ENCODE measurements at places on chromosomes 3 and 15.

GRCh38 chr3:191047930-191048329, 151.1 kb upstream of the OSTN start:
- DNase-seq = no peak

GRCh38 chr3:58011580-58011979, 3.4 kb downstream of the FLNB start:
- no peak for DNase-seq

GRCh38 chr3:127676921-127677351, 4.2 kb downstream of the ABTB1 start:
- DNase-seq = no peak

DNA sequence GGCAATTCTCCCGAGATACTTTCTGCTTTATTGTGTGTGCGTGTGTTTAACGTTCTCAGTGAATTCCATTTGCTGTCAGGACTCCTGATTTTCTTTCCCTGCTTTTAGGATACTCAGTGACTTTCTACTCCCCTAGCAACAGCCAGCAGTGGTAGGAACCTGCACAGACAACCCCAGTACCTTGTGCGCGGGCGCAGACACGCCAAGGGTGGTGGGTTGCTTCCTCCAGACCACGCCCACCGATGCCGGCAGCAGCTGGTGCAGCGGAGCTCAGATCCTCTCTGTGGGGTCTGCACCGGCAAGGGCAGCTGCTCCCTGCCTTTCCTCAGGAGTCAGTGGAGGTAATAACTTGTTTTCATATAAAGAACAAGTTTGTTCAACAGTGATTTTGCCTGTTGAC, 225.1 kb upstream of the NDN start:
- no peak for DNase-seq

DNA sequence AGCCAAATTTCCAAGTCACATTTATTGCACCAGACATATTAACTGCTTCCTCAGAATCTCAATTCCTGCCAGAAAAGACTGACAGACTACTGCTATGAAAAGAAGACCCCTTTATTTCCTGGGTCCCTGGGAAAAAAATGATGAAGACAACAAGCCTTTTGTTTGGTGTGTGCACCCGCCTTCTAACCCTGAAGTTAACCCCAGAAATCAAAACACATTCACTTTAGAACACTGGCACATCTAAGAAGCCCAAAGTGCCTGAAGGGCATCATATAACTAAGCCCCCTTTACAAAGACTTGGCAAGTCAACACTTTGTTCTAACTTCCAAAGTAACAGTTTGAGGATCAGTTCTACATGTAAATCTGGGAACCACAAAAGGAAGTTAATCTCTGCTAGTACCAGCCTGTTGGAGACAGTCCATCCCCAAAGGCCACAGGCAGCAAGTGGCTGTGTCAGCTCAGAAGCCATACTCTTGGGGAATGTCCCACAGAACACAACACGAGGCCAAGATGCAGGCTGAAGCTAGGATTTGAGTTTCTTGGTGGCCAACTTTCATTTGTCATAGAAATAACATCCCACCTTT, 16.3 kb upstream of the ATP1B3 start:
- DNase-seq = no peak

DNA sequence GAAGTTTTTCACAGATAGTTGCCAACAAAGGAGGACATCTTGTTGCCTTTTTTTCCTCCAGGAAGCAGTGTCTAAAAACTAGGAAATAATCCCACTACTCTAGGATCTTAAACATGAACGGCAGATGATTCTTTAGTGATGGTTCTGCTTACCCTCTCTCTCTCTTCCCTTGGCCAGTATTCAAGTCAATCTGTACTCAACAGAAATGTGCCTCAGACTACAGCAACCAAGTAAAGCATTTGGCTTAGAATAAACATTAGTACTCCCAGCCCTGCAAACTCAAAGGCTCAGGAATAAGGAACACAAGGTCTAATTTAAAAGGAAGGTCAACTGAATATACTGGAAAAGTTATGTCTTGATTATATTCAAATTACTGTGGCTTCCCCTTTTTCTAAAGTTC, 8.7 kb downstream of the NPTN start:
- DNase-seq = no peak

- no peak for DNase-seq
Observed at GRCh38 chr3:103393395-103394186, 958.8 kb downstream of the ZPLD1 start.

- DNase-seq = no peak
Observed at GRCh38 chr3:185405664-185406063, 42.7 kb downstream of the MAP3K13 start.

DNA sequence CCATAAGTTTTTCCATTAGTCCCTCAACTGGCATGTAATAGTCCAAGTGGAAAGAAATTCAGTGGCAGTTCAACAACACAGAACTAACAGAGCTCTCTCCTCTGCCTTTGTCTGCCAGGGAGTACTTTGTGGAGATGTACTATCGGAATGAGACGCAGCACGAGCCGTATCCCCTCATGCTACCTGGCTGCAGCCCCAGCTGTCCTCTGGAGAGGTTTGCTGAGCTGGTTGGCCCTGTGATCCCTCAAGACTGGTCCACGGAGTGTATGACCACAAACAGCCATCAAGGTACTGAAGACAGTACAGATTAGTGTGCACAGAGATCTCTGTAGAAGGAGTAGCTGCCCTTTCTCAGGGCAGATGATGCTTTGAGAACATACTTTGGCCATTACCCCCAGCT, 39.4 kb downstream of the ACP3 start:
- DNase-seq = no peak

DNA sequence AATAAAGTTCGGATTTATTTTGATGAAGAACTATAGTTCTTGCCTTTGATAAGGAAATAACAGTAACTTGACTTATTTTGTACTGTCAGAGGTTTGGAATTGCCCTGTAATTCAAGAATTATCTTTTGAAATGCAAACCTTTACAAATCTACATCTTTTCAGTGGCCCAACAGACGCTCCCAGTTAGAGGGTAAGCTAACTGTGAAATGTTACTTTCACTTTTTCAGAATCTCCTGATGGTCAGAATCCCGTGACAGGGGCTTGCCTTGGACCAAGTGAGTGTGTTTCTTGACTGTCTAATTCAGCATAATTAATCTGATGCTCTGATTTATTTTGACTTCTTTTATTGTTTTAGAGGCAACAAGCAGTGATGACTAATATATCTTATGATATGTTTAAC, 262.5 kb downstream of the PLOD2 start:
- no peak for DNase-seq

DNA sequence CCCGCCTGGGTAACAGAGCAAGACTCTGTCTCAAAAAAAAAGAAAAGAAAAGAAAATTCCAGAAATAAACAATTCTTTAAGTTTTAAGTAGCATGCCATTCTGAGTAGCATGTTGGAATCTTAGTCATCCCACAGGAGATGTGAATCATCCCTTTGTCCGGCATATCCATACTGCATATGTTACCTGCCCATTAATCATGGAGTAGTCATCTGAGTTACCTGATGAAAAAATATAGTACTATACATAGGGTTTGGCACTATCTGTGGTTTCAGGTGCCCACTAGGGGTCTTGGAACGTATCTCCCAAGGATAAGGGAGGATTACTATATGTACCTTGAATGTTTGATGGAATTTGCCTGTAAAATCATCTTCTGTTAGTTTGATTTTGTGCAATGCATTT, 6.3 kb upstream of the CCR4 start:
- no peak for DNase-seq

GRCh38 chr15:91849180-91849579, 4.3 kb upstream of the SLCO3A1 start:
- no peak for DNase-seq

GRCh38 chr15:46918462-46919140, 798.7 kb upstream of the SEMA6D start:
- DNase-seq = no peak

DNA sequence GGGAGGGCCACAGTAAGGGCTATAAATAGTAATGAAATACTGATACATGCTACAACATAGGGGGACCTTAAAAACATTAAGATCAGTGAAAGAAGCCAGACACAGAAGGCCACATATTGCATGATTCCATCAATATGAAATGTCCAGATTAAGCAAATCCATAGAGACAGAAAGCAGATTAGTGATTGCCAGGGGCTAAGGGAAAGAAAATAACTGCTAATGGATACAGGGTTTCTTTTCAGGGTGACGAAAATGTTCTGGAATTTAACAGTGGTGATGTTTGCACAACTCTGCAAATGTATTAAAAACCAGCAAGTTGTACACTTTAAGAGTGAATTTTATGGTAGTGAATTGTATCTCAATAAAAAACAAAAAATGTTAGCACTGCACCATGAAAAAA, 37.0 kb downstream of the PIK3R4 start:
- DNase-seq = no peak

GRCh38 chr3:24578951-24579421, 84.3 kb upstream of the THRB start:
- no peak for DNase-seq

- DNase-seq = no peak
Observed at GRCh38 chr15:34861214-34861613, 65.9 kb upstream of the ACTC1 start.

- no peak for DNase-seq
Observed at GRCh38 chr3:146169891-146170290, 8.9 kb upstream of the PLOD2 start.

- DNase-seq = peak; percentile 92
Observed at GRCh38 chr3:111859061-111859973, at the start of gene PHLDB2. Gene PHLDB2 (plus strand): TSS chr3:111859265. CDS start chr3:111884078, 24,813 bp downstream.

- DNase-seq = no peak
Observed at GRCh38 chr3:172166261-172166660, 126.9 kb downstream of the FNDC3B start.

DNA sequence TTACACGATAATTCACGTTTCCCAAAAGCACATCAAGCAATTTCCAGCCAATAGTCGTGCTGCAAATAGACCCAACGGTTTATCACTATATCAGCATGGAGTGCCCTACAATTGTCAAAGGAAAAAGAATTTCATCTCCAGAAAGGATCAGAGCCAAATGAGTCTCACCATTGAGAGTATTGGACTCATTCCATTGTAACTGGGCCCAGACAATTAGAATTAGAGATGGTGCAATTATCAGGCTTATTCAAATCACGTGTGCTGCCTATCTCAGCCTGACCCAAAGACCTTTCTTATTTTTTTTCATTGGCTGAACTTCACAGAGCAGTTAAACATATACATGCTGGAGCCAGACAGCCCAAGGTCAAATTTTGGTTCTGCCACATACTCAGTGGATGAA, 87.0 kb upstream of the LRTM1 start:
- DNase-seq = no peak

- no peak for DNase-seq
Observed at GRCh38 chr3:5017925-5018531, 38.8 kb downstream of the BHLHE40 start.

- no peak for DNase-seq
Observed at GRCh38 chr3:161818106-161818505, 321.5 kb downstream of the OTOL1 start.

- DNase-seq = no peak
Observed at GRCh38 chr15:50774450-50774849, 8.9 kb upstream of the SPPL2A start.

DNA sequence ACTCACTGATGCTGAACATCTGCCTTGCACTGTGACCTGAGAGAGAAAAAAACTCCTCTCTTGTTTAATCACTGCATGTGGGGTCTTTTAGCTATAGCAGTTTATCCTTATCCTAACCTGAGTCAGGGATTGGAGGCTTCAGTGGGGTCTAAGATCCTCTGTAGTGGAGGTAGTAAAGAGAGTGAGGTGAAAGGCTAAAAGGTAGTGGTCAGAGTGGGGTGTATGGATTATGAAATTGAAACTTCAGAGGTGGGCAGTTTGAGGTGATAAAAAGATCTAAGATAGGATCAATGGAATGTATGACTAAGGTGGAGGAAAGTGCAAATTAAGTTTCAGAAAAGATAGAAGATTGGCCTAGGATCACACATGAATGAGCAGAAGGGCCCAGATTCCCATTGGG, 36.5 kb downstream of the DET1 start:
- no peak for DNase-seq

DNA sequence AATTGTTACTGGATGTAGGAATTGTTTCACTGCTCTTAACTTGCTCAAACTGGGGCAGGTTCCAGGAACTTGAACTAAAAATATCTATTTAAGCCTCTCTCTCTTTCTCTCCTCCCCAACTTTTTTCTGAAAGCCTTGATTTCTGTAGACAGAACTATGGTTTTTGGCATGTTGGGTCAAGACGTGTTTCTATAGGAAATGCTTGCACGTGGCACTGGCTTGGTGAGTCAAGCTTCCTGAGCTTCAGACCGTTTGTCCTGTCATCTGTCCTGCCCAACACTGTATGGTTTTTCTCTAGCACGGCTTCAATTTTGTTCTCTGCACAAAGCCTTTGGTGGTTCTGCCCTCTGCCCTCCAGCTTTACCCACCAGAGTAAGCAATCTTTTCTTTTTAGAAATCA, 13.5 kb downstream of the EAF1 start:
- DNase-seq = no peak

DNA sequence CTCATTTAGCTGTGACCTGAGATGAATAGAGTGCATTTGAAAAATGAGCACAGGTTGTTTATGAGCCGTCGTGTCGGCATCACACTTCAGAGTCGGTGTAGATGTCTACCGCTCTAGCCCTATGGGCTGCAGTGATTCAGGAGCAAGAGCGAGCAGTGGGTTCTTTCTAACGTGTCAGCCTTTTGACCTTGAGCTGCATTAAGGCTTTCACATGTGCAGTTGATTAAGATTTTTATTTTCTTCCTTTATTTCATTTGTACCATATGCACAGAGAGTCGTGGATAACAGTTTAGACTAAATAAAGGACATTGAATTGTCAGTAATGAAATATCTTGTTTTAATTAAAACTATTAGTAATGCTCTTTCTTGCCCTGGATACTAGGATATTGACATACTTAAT, 368.2 kb downstream of the PTPRG start:
- no peak for DNase-seq

- DNase-seq = peak; percentile 92
Observed at GRCh38 chr3:160870327-160870726, 114.3 kb downstream of the PPM1L start.

- DNase-seq = no peak
Observed at GRCh38 chr3:128385080-128385832, 81.4 kb downstream of the DNAJB8 start.

DNA sequence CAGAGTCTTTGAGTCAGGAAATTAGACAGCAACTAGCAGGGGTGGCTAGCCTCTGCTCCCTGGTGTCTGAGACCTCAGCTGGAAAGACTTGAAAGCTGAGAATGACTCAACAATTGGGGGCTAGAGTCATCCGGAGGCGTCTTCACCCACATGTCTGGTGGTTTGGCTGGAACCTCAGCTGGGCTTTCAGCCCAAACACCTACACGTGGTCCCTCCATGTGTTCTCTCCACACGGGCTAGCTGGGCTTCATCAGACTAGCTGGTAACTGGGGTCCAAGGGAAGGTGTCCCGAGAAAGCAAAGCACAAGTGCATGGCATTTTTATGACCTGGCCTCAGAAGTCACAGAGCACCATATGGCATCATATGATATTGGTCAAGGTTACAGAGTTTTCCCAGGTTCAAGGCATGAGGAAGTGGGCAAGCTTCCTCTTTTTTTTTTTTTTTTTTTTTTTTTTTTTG, 19.9 kb upstream of the ABHD2 start:
- no peak for DNase-seq

- no peak for DNase-seq
Observed at GRCh38 chr3:61624300-61624699, 62.9 kb downstream of the PTPRG start.

GRCh38 chr3:62284442-62284841, 88.9 kb downstream of the FEZF2 start:
- DNase-seq = no peak
